AG20443 (cell line): ENCODE measurements at places on chromosomes 1 and 21.

DNA sequence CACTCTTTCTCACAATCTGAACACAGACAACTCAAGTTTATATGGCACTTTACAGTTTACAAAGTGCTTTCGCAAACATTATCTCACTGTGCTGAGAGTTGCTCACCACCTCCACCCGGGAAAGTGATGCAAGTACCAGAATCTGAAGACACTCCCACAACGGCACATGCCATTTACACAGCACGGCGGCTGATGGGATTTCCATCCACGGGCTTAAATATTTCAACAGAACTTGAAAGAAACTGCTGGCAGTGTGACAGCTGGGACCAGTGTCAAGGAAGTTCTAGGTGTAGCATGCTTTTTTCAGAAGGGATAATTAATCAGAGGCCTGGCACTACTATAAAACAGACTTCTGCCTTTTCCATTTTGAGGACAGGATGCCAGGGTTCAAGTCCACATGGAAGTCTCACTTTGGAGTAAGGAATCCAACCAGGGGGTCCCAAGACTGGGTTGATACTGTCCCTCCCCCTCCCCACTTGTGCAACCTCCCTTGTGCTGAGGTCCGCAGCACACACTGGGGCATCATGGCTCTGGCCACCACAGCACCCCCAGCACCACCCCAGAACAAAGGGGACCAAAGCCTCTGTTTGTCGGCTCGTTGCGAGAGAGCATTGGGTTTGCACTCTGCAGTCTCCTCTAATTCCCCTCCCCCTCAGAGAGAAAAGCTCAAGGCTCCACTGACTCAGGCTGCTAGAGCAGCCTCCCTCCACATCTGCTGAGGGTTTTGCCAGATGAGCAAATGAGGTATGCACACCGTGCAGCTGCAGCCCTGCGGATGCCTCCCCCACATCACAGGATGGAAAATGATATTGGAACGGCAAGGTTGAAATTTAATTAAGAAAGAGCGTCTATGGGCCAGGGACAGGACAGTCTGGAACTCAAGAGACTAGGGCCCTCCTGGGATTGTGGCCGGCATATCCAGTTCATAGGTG, 154.9 kb downstream of the TGFBR3 start:
- DNase-seq, result peak; percentile 25

GRCh38 chr1:220556641-220557040, 28.7 kb downstream of the MARK1 start:
- no peak for DNase-seq

GRCh38 chr1:31959521-31960340, 21.6 kb upstream of the PTP4A2 start:
- DNase-seq, result no peak

- DNase-seq, result peak; percentile 16
Observed at GRCh38 chr21:16002874-16003466, 273.2 kb downstream of the USP25 start.

DNA sequence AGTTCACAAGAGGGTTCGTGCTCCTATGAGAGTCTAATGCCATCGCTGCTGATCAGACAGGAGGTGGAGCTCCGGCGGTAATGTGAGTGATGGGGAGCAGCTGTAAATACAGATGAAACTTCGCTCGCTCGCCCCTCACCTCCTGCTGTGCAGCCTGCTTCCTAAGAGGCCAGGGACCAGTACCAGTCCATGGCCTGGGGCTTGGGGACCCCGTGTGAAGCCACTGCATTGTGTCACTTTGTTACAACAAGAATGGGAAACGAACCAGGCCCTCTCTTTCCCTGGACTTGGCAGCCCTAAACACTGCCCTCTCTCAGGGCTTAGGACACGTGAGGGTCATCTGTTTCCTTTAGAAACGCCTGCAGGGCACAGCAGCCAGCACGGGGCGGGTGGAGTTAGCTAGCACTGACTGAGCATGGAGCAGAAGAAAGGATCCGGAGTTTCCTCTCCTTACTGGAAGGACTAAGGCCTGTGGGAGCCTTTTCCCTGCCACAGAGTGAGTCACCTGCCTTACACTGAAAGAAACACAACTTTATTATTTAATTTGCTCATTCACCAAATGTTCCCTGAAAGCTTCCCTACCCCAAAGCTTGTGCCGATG, 185.2 kb upstream of the TMEM51 start:
- peak; percentile 91 for DNase-seq

GRCh38 chr1:64010316-64010715, 193.1 kb upstream of the UBE2U start:
- no peak for DNase-seq
